ENCODE measurements at places on chromosomes 1 and 21.

DNA sequence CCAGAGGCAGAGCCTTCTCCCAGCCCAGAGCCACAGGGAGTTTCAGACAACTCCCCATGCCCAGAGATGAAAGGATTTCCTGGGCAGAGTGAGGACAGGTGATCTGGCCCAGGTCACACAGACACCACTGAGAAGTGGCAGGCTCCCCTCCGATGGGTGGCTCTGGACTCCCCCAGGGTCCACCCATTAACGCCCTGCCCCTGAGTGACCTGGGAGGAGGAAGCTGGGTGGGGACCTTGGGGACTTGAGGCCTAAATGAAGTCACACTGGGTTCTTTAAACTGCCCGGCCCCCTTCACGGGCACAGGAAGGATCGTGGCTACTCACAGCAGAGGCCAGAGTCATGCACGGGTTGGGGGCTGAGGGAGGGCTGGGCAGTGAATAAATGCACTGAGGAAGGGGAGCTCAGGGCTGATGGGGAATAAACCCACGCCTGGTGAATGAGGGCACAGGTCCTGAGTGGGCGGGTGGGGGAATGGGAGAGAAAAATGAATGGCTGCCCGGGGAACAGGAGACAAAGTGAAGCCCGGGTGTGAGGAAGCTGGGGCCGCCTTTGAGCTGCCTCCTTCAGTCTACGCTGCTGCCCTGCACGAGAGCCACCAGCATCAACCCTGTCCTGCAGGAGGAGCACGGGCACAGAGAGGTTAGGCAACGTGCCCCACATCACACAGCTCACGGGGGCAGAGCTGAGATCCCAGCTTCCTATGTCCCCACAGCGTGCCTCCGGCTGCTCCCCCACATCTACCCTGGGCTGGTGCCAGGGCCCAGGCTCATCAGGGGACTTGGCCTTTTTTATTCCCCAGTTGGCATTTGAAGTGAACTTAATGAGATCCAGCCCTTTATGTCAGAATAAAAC, 404.3 kb downstream of the MATN1 start:
- DNase-seq: no peak

DNA sequence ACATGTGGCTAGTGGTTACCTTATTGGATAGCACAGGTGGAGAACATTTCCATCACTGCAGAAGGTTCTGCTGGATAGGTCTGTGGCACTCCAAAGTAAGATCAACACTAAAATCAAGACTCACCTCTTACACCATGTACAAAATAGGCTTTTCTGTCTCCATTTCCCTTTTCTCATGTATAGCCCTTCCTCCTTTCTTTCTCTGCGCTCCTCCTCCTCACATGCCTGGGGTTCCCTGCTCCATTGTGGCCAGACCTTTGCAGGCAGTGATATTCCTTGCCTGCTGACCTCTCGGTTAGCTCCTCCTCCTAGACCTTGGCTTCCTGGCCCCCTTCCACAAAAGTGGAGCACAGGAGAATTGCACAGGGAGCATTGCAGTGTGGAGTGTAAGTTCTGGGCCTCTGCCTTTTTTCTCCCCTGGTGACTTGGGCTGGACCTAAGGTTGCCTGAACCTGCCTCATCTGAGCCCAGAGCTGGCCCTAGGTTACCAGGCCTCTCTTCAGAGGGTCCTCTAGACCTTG, 33.2 kb upstream of the RBM15 start:
- DNase-seq: no peak

- DNase-seq: no peak
These were observed 5.3 kb downstream of the EDN2 start for GRCh38 chr1:41479000-41479807.

- DNase-seq: no peak
These were observed 3.2 kb upstream of the ATP1A2 start for GRCh38 chr1:160112357-160112756.

- DNase-seq: no peak
These were observed 199.4 kb upstream of the HMCN1 start for GRCh38 chr1:185534801-185535200.

DNA sequence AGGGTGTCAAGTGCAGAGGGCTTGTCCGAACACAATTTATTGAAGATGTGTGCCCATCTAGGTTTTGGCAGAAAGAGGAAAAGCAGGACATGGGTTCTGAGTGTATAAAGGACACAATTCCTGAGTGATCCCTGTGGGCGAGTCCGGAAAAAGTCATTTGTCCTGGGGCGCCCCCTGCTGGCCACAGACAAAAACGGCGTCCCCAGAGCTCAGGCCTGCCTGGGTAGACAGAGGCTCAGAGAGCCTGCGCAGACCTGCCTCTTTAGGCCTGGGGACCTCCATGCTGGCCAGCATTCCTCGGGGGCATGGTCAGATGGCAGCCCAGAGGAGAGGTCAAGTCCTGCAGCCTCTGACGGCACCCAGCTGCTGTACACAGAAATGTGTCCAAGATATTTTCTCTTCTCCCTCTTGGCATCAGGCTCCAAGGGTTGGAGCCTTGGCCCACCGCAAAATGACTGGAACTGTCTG, 65.5 kb upstream of the LRP8 start:
- peak; percentile 8 for DNase-seq

- DNase-seq: no peak
These were observed 52.2 kb upstream of the L1TD1 start for GRCh38 chr1:62142496-62142895.

GRCh38 chr1:192776998-192777397, 31.8 kb upstream of the RGS2 start:
- no peak for DNase-seq

All from NCI-H187 treated with DMSO at 0.1 percent for 48 hours (cell line).